ENCODE measurements at places on chromosomes 6 and 20. TPM values are rescaled to one million over a fixed set of nuclear protein-coding genes. Genes with fewer than 3 reads are reported as not detected.

Gene SLC2A10
- total RNA-seq, result 8.2 TPM

DNA sequence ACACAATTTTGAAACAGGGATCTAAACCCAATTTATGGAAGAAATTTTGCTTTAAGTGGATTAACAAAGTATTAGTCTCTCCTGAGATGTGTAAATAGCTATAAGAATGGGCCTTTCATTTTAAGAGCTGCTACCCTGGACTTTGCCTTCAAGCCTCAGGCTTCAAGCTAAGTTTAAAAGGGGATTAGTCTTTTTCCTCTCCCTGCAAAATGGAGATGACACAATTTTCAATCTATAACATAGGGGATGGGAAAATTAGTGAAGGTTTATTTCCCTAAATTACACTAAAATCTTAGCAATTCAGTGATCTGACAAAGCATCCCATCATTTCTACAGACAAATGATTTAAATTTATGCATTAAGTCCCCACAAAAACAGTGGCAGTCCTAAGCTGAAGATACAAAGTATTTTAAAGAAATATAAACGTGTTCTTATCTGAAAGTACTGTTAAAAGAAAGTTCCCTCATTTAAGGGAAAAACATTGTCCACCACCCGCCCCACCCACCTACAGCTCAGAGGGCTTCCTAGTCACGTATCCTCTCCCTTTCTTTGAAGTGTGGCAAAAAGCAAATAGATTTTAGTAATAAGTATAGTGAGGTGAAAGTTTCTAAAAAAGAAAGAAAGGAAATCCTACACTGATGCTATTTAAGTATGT lies 14.5 kb downstream of the ARHGAP18 start:
- DNase-seq, result no peak

Gene IL17F
- not detected for total RNA-seq

- no peak for DNase-seq
These were observed 11.7 kb downstream of the MMP24 start for GRCh38 chr20:35238170-35238569.

DNA sequence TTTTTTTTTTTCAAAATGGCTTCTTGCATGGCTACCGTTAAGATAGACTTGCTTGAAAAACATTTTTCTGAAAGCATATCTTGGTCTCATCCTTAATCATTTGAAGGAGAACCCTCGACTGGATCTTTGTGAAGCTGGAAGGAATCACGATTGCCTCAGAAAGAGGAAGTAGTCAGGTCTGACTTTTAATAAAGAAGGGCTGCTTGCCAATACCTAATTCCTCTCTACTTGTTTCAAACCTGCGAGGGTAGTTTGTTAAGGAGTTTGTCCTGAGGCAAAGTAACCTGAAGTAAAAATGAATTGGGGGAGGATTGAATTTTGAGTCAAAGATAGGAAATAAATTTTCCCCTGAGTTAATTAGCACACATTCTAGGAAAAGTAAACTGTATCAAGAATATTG lies 288.1 kb upstream of the MAP3K7 start:
- no peak for DNase-seq

Gene C6orf58
- total RNA-seq, result not detected

GRCh38 chr6:157014871-157015270 lies 237.7 kb downstream of the ARID1B start:
- DNase-seq, result no peak

Gene TXLNB
- 0.95 TPM for total RNA-seq

DNA sequence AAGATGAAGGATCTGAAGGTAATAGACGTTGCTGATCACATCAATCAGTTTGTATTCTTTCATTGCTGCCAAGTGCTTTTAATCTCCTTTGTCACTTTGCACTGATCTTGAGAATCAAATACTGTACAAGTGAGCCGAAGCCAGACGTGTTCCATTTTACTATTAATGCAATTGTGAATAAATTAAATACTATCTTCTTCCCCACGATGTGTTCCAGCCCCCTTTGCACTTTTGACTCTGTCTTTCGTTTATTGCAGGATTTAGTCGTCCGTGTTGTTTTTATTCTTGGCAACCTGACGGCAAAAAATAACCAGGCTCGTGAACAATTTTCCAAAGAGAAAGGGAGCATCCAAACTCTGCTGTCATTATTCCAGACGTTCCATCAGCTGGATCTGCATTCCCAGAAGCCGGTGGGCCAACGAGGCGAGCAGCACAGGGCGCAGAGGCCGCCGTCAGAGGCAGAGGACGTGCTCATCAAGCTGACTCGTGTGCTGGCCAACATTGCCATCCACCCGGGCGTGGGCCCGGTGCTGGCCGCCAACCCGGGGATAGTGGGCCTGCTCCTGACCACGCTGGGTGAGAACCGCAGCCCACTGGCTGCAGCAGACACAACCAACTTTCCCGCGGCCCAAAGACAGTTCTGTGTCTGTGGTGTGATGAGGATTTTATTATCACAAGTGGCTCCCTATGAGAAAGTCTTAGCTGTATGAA lies 104.7 kb downstream of the ARMC2 start:
- DNase-seq, result peak; percentile 73

- DNase-seq, result no peak
These were observed 66.1 kb upstream of the NOX3 start for GRCh38 chr6:155521719-155522118.

GRCh38 chr6:85186546-85187175 lies 263.2 kb upstream of the NT5E start:
- no peak for DNase-seq

- no peak for DNase-seq
These were observed 147.7 kb downstream of the ZNF217 start for GRCh38 chr20:53445932-53446331.

DNA sequence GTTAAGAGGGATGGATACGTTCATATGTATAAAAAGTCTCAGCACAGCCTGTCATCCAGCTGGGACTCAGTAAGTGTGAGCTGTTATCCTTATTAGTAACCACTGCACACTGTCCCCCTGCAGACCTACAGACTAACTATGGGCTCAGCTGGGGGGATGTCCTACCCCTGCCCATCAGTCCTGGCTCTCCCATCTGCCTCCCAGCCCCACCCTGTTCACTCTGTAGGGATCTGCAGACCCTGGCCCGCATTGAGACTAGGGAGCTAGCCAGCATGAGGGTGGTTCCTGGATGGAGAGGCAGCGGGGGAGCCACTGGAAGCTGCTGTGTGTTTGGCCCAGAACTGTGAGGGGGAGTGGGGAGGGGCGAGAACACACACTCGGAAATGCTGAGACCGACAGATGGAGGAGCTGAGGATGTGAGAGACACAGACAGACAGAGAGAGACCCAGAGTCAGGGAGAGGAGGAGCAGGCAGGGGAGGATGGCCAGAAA lies 17.1 kb downstream of the XKR7 start:
- no peak for DNase-seq

Gene TNFRSF6B
- total RNA-seq, result 45.5 TPM

Gene OR2H1
- total RNA-seq, result not detected

GRCh38 chr6:119542037-119542436 lies 192.5 kb upstream of the MAN1A1 start:
- DNase-seq, result no peak

DNA sequence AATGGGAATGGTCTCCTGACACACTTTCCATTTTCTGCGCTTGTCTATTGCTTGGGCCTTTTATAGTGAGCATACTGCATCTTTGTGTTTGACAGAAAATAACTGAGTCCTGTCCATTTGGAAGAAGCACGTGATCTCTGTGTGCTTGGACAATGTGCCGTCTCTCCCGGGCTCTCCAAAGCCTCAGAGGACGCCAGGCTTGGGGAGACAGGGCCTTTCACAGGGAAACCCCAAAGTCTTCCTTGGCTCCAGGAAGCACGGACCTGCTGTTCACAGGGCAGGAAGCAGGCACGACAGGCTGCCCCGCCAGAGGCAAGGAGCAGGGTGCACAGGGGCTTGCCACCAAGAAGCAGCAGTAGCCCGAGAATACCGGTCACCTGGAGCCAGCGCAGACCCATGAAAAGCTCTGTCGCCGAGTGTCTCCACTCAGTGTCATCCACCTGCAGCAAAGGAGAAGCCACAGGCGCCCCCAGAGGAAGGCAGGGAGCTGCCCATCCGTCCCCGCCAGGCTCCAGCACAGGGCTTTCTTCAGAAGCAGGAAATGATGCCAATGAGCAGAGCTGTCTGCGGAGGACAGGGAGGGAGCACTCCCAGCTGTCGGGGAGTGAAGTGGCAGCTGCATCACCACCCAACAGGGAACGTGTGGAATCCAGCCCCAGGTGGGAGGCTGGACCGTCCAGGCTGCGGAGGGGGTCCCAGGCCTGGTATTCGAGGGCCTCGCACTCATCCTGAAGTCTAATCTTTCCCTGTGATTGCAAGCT lies 135.1 kb downstream of the AGPAT4 start:
- DNase-seq, result no peak

Data from sigmoid colon (tissue), 7 donors.